ENCODE measurements at places on chromosomes 2 and 18.

DNA sequence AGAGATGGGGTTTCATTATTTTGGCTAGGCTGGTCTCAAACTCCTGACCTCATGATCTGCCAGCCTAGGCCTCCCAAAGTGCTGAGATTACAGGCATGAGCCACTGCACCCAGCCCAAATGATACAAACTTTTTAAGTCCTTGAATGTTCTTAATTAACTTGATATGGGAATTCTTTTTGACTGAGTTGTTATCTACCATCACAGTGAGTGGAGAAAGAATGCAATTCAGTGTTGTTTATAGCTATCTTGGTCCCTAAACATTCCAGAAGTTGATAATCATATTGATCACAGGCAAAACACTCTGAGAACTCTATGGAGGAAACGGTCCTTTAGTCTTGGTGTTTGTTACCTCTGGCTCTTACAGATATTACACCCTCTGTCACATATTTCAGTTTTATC lies 1072.5 kb downstream of the SUCLG1 start:
- DNase-seq = no peak

GRCh38 chr2:136323195-136323594 lies 205.2 kb upstream of the CXCR4 start:
- DNase-seq = no peak

GRCh38 chr2:118729760-118730159 lies 117.7 kb downstream of the EN1 start:
- DNase-seq = no peak

- no peak for DNase-seq
Measured at GRCh38 chr2:2742726-2743125, 411.7 kb upstream of the MYT1L start.

DNA sequence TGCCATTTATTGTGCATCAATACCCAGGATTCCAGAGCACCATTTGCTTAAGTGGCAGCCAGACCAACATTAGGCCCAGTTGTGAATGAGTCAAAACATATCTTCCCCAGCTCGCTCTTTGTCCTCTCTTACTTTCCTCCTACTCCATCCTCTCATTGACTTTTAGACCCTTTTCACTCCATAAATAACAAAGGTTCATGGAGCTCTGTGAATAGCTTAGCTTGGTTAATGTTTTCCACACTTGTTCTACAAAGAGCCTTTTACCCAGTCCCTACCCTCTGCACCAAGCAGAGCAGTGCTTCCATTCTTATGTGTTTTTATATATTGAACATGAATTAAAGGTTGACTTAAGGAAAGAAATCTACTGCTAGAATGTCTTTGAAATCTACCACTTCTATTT lies 625.8 kb upstream of the FANCL start:
- DNase-seq = no peak

DNA sequence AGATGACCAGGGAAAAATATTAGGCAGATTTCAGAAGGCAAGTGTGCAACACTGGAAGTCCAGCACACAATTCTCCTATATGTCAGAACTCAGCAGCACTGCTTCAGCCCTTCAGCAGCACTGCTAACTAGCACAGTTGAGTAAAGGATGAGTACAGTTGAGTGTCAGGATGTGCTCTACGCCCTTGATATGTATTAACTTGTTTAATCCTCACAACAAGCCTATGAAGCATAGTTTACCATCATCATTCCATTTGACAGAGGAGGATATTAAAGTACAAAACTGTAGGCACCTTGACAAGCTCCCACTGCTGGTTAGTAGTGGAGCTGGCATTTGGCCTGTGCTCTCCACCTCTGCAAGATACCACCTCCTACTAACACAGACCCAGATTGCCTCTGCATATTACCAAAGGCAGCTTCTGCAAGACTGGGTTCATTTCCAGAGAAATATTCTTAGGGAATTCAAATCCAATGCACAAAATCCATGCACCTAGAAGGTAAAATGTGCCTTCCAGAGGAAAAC lies 230.8 kb downstream of the ANAPC1 start:
- DNase-seq = no peak

DNA sequence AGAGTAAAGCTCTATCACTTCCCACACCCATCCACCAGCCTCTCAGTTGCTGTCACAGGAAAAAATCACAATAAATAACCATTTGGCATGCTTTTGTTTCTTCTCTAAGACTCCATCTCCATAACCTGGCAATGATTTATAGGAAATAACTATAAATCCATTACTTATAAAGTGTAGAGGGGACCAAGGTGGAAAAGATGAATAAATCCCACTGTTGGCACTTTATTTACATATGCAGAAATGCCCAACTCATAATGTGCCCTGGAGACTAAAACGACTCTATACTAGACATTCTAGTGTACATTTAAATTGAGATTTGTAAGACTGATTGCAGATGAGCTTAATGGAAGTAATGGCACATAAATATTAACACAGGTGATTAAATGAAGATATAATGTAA lies 7.5 kb upstream of the NOSTRIN start:
- DNase-seq = no peak

DNA sequence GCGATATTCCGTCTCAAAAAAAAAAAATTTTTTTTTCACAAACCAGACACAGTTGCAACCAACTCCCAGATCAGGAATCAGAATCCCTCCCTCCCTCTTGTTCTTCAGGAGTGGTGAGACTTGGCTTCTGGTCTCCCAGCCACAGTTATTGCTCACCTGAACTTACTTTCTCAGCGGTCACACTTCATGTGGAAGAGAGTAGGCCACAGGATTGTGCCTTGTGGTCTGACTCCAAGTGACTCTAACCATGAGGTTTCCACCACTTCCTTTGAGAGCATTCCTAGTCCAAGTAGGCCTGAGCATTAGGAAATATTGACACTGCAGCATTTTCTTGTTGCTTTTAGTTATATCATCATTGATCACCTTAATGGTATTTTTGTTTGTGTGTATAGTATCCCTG lies 12.1 kb downstream of the FMNL2 start:
- no peak for DNase-seq

GRCh38 chr2:171822525-171823322 lies 71.3 kb downstream of the SLC25A12 start:
- no peak for DNase-seq

- no peak for DNase-seq
Measured at GRCh38 chr2:23757686-23758433, 169.1 kb downstream of the ATAD2B start.

GRCh38 chr18:5424903-5425664 lies 118.7 kb downstream of the EPB41L3 start:
- DNase-seq = no peak

DNA sequence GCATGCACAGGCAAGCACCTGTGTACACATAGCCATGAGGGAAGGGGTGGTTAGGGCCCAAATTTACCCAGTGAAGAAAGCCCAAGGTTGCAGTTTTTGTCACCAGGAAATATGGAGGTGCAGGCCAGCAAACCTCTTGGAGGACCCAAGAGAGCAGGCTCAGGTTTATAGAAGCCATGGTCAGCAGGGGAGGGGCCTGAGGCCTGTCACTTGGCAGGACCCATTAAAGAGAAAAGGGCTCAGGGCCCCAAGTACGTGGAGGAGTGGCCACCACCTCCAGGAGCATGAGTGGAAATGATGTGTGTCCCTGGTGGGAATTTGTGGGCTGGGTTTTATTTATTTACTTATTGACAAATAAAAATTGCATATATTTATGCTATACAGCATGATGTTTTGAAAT lies 192.9 kb downstream of the HAUS1 start:
- no peak for DNase-seq

DNA sequence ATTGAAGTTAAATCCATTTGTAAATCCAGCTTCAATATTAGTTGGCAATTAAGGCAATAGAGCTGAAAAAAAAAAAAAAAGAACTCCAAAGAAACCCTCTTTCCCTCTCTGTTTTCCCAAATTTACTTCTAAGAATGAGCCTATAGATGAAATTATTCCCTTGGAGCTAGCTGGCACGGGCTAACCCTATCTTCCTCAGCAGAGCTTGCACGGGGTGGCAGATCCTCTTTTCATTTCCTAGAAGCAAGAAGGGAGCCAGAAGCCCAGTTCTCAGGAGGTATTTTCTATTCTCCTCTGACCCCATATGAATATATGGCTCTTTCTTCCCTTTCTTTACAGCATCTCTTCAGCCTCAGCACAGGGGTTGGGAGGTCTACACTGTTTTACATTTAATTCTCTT lies 426.0 kb downstream of the TGIF1 start:
- no peak for DNase-seq

DNA sequence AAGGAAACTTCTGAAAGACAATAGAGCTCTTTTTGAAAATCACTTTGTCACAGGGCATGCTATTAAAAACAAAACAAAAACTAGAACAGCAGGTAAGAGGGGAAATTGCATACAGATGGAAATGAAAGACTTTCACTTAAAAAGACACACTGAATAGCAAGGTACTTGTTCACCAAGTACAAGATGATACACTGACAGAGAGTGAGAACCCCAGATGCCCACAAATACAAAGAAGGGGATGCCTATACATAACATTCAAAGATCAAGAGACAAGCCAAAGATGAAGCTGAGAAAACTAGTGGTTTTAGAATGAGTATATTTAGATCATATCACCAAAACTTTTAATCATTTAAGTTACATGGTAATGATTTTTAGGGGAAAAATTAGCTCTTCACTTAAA lies 60.7 kb downstream of the ASXL2 start:
- DNase-seq = no peak

- no peak for DNase-seq
Measured at GRCh38 chr2:164061129-164061746, 325.4 kb upstream of the FIGN start.

DNA sequence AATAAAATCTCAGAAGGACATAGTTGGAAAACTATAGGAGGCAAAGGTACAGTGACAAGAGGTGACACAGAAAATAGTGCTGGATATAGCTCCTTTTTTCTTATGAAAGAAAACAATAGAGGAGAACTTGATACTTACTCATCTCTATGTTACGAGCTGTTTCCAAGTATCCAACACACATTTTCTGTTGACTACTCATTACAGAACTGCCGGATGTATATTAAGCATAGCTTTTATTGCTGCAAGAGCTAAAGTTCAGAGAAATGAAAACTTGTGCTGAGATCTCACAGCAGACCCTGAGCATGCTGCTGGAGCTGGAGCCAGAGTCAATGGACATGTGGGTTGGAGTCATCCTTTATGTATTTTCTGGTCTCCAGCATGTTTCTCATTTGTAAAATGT lies 210.0 kb upstream of the NT5C1B start:
- no peak for DNase-seq
